T-helper 9 cell (primary cell): ENCODE measurements at places on chromosomes 4 and X.

- no peak for DNase-seq
Measured at GRCh38 chr4:87011340-87012034, 76.7 kb downstream of the AFF1 start.

GRCh38 chr4:116469582-116469981 is 615.8 kb downstream of the TRAM1L1 start:
- DNase-seq: no peak

- DNase-seq: no peak
Measured at GRCh38 chr4:65340382-65341109, 329.7 kb downstream of the EPHA5 start.

DNA sequence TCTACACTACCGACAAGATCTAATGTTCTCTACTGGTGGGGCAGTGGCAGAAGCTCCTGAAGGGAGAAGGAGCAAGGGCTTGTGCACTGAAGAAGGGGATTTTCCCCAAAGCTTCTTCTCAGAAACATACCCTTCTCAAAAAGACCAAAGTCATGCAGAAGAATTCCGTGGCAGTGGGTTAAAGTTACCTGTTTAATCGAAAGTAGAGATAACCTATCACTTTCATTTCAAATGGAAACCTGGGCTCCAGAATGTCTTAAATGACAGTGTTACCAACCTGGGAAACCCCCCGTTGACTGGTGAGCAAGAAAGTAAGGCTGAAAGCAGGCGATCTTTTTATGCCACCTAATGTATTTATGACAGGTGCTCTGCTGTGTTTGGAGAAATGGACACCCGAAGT is 92.5 kb upstream of the TEX13D start:
- no peak for DNase-seq

- no peak for DNase-seq
Measured at GRCh38 chr4:76902233-76902890, 4.4 kb upstream of the SOWAHB start.

- DNase-seq: no peak
Measured at GRCh38 chrX:99078301-99078700, 1331.8 kb downstream of the PCDH19 start.

DNA sequence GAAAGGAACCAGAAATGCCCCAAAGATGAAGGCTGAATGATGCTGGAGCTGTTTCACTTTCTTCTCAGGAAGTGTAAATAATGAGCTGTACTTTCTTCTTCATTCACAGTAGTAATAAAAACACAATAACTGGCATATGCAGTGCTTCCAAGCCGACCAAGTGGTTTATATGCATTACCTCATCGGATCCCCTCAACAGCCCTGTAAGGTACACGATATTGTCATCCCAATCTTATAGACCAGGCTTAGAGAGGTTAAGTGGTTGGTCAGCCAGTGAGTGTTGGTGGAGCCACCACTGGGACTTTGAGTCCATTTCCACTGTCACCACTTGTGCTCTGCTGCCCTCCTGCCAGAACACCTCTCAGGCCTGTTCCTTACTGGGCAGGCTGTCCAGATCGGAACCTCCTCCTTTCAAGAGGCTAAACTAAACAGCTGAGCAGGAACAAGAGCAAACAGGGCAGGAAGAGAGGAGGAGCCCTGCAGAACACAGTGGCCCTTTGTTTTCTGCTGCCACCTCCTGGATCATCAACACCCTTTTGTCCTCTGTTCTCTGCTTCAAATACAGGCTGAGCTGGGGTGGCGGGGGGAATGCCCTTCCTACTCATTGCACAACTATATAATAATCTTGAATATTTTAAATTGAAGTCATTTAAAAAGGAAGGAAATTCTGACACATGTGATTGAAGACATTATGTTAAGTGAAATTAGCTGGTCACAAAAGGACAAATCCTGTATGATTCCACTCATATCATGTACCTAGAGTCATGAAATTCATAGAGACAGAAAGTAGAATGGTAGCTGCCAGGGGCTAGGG is 112.5 kb upstream of the ATP6AP2 start:
- DNase-seq: no peak

DNA sequence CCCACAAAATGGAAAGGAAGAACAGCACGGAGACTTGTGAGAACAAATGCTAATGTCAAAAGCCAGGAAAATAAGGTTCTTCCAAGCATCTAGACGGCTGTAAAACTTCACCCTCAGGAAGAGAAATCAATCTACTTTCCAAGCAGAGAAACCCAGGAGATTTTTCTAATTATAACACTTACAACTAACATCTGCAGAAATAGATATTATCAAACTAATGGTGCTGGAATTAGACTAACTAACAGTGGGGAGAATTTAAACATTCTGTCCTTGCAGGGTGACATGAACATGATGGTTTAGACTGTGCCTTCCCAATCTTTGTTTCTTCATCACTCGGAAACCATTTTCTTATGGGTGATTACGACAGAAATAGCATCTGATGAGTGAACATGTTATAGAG is 40.3 kb downstream of the SOD3 start:
- DNase-seq: no peak

GRCh38 chr4:186957952-186958555 is 234.4 kb upstream of the FAT1 start:
- no peak for DNase-seq

GRCh38 chrX:46626566-46626965 is 53.0 kb downstream of the CHST7 start:
- DNase-seq: no peak

DNA sequence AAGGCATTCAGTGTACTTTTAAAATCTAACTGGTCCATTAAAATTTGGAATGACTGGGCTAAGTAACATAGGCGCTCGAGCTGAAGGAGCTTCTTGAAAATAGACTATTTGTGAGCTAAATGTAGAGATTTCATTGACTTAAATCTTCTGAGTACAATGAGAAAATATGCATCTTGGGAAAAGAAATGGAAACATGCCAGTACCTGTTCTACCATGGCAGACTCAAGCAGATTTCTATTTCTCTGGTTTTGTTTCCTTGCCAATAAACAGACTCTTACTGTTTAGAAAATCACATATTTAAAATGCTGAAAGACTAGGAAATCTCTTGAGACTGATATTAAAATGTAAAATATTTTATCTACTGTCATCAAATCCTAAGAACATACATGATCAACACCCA is 678.1 kb downstream of the FAT4 start:
- DNase-seq: no peak

DNA sequence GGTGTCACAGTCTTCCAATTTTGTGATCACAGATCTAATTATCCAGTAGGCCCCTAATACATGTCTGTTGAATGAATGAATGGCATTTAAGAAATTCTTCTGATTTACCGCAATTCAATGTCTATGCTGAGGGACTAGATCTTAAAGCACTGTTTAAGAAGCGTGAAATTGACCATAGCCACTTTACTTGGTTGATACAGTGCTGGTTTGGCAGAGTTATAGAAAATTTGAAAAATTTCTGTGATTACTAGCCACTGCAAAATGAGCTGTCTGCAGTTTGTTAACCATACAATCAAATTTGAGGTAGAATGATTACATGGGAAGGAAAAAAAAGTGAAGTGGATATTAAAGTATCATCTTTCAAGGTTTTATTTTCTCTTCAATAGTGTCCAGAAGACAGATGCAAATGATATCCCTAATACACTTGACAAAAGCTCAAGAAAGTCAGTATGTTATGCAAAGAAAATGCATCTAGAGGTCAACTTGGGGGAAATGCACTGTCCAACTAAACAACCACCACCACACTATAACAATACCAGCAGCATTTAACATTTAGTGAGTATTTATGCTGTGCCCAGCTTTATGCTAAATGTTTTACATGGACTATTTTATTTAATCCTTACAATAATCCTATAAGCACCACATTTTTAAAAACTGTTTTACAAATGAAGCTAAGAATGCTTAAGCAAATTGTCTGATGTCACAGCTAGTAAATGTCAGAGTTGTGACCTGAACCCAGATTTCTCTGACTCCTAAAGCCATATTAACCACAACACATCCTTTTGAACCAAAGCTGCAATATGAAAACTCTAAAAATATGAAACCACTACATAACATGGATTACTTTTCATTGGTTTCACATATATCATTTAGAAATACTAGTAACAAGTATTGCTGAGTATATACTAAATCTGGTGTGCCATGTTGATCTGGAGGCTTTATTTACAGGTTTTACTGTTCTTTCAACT is 217.9 kb upstream of the MAB21L2 start:
- no peak for DNase-seq

DNA sequence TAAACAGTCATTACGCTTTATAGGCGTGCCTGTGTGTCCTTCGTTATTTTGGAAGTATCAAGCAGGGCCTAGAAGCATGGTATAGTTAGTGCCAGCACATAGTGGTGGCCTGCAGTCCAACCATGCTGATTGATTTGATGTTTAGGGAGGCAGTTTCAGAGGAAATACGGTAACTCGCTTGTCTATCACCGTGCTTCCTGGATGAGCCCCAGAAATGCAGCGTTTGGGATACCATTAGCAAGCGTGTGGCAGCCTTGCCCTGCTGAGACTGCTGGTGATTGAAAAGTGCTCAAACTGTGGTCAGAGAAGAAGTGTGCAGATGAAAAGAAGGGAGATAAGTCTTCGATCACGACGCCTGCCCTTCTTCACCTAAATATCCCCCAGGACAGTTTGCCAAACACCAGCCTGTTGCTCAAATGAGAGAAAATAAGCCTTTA is 158.4 kb downstream of the CHIC2 start:
- no peak for DNase-seq

DNA sequence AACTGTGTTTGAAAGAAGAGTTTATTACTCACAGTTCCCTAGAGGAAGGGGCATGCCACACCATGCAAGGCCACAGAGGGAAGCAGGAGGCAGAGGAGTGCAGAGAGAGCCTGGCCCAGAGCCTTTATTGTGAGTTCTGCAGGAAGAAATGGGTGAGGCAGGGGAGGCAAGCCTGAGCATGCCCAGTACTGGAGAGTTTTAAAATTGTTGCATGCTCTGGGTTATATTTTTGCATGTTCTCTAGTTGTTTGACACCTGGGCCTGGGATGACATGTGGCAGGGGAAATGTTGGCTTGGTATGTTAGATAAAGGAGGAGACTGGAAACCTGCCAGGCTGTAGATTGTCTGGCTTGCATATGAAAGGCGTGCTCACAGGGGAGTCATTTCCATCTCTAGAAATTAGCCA is 19.7 kb upstream of the CRMP1 start:
- DNase-seq: no peak

GRCh38 chr4:129545599-129546278 is 449.8 kb downstream of the C4orf33 start:
- DNase-seq: no peak

DNA sequence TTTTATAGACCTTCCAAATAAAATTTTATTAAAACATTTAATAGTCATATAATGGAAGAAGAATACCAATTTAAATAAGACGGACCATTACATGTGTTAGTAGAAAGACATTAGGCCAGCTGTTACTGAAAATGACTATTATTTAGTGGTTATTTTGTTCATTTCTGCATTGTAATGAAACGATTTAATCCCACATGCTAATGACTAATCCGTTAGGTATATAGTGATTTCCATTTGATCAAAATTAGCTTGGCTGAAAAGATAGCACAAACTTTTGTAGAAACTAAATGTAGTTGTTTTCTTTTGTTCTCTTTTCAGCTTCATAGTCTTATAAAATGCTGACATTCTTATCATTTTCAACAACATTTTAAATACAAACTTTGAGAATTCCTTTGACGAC is 556.1 kb upstream of the TENM3 start:
- DNase-seq: no peak
